A673 (cell line): ENCODE measurements at places on chromosomes 7 and 10.

- H3K36me3 ChIP-seq, result no peaks in the 10 kb centered on the region
- H3K4me1 ChIP-seq, result no peaks in the 10 kb centered on the region
- H3K27me3 ChIP-seq, result no peaks in the 10 kb centered on the region
Observed at GRCh38 chr7:53119514-53119941, 84.1 kb downstream of the POM121L12 start.

DNA sequence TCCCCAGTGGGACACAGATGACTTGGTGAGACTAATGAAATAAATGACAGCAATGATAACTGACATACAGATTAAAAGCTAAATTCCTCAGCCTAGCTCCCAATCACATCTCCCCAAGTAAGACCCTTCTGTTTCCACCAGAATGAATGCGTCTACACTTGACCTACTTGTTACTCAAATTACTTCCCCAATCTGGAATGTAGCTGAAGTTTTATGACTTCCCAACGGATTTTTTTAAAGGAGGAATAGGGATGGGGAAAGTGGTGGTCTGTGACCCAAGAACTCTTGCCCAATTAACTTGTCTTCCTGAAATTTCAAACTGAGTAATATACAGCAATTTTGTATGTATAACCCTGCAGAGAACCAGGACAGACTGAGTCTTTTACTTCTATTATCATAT is 9.1 kb downstream of the H2AZ2 start:
- H3K36me3 ChIP-seq, result peaks cover 54% of the 10 kb centered on the region
- H3K4me3 ChIP-seq, result no peak overlapping the region
- no peak overlapping the region for H3K27ac ChIP-seq

DNA sequence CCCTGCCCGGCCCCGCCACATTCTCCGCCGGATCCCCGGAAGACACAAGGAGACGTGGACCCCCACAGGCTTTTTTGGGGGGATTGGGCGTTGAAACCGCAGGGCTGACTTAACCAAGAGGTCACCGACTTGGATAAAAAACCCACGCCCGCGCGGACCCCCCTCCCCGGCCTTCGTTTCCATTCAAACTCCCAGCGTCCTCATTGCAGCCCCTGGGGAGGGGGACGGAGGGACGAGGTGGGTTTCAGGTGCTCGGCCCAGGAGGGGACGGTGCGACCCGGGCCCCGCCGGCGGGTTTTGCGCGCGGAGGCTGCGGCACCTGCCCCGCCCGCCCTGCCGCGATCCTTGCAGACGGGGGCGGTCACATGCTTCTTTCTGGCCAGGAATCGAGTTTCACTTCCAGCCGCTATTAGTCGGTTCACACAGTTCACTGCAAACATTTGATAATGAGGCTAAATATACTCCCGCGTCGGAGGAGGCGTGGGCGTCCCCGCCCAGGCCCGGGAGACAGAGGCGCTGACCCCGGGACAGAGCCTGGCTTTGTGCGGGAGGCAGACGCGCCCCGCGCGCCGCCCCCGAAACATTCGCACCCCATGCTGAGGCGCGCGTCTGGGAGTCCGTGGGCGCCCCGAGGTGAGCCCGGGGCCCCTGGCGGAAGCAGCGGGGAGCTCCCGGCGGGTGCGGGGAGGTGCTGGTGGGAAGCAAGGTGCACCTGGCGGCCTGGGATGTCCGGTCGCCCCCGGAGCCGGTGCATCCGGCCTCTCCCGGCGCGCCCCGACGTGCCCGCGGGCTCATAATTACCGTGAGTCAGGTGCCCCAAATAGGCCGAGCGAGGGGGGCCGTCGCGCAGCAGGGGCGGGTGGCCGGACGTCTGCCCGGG is 2.7 kb upstream of the PDGFA start:
- no peaks in the 10 kb centered on the region for H3K36me3 ChIP-seq
- H3K27me3 ChIP-seq, result peaks cover 63% of the 10 kb centered on the region
- peaks cover 20% of the 10 kb centered on the region for H3K4me1 ChIP-seq
- H3K27ac ChIP-seq, result no peak overlapping the region

DNA sequence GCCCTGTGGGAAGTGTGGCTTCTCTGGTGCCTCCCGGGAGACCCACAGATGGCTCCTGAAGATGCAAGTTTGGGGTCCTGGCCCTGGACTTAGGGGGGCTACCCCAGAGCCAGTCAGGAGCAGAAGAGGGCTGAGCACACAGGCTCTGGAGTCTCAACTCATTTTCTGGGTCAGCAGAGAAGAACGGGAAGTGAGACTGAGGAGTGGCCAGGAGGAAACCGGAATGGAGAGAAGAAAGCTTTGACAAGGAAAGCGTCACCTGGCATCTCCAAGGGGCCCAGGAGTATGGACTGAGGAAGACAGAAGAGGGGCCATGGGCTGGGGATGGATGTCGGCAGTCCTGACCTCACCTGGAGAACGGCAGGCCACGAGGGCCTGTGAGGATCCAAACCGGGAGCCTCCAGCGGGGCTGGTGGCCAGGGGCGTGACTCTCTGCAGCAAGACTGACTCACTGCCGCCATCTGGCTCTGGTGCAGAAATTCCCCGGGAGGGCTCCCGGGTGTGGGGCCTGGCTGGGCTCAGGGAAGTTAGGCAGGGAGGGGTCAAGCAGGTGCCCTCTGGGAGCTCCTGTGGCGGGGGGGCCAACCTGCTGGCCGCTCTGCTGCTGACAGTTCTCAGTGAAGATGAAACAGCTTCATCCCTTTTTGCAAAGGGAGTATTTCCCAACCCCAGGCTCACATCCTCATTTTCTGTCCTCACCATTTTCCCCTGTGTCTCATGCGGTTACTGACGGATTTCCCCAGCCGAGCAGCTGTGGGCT is 23.6 kb downstream of the DAGLB start:
- H3K27me3 ChIP-seq, result no peaks in the 10 kb centered on the region
- DNase-seq, result no peak
- H3K36me3 ChIP-seq, result peaks cover 17% of the 10 kb centered on the region

DNA sequence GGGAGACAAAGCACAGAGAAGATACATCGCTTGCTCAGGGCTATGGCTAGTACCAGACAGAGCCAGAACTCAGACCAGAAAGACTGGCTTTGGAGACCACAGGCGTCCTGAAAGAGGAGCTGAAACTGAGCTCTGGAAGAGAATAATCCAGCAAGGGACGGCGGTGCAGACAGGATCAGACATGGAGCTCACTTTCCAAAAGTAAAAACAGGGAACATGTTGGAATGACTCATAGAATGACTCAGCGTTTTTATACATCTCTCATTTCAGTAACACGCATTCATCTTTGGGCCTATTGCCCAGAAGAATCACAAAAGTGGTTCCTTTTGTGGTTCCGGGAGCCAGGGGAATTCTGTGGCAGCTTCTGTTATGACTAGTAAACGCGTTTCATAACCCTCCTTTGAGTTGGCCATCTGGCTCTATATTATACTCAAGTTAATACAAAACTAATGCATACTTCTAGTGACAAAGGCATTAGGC is 37.2 kb downstream of the PLEKHS1 start:
- DNase-seq, result peak; percentile 68
- no peaks in the 10 kb centered on the region for H3K27me3 ChIP-seq
- peak overlapping the region; percentile 41 for H3K27ac ChIP-seq

- no peaks in the 10 kb centered on the region for H3K27me3 ChIP-seq
- no peak overlapping the region for H3K4me3 ChIP-seq
- DNase-seq, result no peak
- no peak overlapping the region for H3K27ac ChIP-seq
- H3K4me1 ChIP-seq, result no peaks in the 10 kb centered on the region
- no peaks in the 10 kb centered on the region for H3K36me3 ChIP-seq
Observed at GRCh38 chr10:76051007-76051936, 619.8 kb downstream of the LRMDA start.

- no peaks in the 10 kb centered on the region for H3K36me3 ChIP-seq
- DNase-seq, result peak; percentile 83
- H3K27ac ChIP-seq, result peak overlapping the region; percentile 51
- no peak overlapping the region for H3K4me3 ChIP-seq
- no peaks in the 10 kb centered on the region for H3K27me3 ChIP-seq
- peaks cover 11% of the 10 kb centered on the region for H3K4me1 ChIP-seq
Observed at GRCh38 chr7:67738958-67739357, 742.3 kb downstream of the TYW1 start.

DNA sequence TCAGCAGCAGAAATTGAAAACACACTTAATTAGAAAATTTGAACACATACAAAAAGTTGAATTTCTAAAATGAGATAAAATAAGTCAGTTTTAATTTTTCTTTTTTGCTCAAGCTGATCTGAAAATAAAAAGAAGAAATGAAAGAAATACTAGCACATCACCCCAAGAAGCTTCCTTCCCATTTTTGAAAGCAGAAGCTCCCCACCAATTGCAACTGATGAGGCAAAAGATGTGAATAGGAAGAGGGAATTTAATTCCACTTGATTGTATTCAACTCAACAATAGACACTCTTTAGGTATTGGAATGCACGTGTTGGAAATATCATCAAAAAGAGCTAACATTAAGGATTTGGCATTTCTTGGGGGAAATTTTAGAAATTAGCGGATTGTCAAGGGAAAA is 175.8 kb downstream of the TRIL start:
- H3K36me3 ChIP-seq, result no peaks in the 10 kb centered on the region
- DNase-seq, result no peak
- H3K4me1 ChIP-seq, result peaks cover 4% of the 10 kb centered on the region
- no peak overlapping the region for H3K4me3 ChIP-seq

DNA sequence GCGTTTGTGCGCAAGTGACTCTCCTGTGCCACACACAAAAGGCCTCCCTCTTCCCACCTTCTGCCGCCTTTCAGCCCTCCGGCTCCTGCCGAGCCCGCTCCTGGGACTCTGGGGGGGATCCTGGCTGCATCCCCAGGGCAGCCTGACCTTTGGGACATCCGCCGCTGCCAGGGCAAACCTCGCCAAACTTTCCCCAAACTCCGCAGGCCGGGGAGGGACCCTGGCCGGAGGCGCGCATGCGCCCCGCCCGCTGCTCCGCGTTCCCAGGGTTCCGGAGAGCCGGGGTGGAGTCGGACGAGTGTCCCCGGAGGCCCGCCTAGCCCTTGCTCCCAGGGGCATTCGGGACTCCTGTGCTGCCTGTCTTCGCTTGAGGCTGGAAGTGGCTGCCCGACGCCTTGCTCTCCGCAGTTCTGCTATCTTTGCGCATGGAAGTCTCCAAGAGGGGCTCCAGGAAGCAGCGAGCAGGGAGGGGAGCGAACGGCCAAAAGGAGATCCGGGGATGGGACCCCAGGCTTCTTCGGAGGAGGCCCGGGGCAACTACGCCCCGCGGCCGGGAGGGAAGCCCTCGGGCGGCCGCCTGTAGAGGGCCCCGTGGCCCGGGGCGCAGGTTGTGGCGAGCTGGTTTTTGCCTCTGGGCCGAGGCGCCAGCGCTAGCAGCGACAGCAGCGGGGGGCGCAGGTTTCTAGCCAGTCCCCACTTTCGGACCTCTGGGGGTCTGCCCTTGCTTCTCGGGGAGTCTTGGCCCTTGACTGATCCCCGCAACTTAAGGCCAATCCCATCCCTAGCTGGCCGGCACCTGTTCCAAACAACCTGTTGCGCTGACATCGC is 7.0 kb downstream of the PTF1A start:
- H3K27me3 ChIP-seq, result peaks cover 100% of the 10 kb centered on the region
- no peak overlapping the region for H3K27ac ChIP-seq
- no peaks in the 10 kb centered on the region for H3K36me3 ChIP-seq

DNA sequence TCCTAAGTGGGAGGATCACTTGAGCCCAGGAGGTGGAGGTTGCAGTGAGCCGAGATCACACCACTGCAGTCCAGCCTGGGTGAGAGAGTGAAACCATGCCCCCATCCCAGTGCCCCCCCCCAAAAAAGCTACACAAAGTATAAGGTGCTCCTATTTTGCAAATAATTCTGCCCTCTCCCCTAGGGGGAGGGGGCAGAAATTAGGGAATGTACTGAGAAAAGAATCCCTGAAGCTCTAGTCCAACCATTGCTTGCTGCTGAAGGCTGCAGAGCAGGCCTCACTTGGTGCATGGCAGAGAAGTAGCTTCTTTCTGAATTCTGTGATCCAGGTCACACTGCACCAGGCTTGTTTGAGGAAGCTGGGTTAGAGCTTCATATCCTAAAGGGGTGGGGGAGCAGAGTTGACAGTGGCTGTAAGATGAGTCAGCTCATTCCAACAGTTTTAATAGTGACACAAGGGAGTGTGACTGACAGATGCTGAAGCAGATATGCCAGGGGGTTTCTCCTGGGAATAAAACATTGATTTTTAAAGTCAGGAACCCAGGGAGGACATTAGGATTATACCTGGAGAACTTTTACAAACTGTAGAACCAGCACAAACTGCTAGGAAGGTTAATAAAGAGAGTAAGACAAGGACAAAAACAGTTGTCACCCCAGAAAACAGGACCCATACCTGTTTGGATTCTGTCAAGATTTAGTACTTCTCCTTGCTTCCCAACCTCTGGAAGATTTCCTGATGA is 32.8 kb upstream of the STRIP2 start:
- no peaks in the 10 kb centered on the region for H3K36me3 ChIP-seq
- H3K4me1 ChIP-seq, result peaks cover 13% of the 10 kb centered on the region
- H3K4me3 ChIP-seq, result no peak overlapping the region
- peak; percentile 65 for DNase-seq
- H3K27me3 ChIP-seq, result no peaks in the 10 kb centered on the region
- peak overlapping the region; percentile 20 for H3K27ac ChIP-seq

- H3K4me3 ChIP-seq, result no peak overlapping the region
- no peaks in the 10 kb centered on the region for H3K27me3 ChIP-seq
- DNase-seq, result no peak
- no peaks in the 10 kb centered on the region for H3K4me1 ChIP-seq
- no peaks in the 10 kb centered on the region for H3K36me3 ChIP-seq
Observed at GRCh38 chr7:1697499-1698125, 27.5 kb downstream of the ELFN1 start.

- H3K4me1 ChIP-seq, result no peaks in the 10 kb centered on the region
- no peaks in the 10 kb centered on the region for H3K36me3 ChIP-seq
- DNase-seq, result no peak
- H3K27me3 ChIP-seq, result no peaks in the 10 kb centered on the region
Observed at GRCh38 chr10:98308669-98309365, 40.8 kb upstream of the LOXL4 start.

DNA sequence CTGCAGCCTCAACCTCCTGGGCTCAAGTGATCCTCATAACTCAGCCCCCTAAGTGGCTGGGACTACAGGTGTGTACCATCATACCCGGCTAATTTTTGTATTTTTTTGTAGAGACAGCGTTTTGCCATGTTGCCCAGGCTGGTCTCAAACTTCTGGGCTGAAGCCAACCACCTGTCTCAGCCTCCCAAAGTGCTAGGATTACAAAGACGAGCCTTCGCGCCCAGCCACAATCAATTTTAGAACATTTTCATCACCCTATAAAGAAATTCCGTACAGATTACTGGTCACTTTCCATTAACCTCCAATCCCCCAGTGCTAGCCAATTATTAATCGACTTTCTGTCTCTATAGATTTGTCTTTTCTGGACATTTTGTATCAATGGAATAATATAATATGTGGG is 32.3 kb upstream of the PALS2 start:
- H3K27me3 ChIP-seq, result no peaks in the 10 kb centered on the region
- no peak overlapping the region for H3K4me3 ChIP-seq
- no peak for DNase-seq
- no peak overlapping the region for H3K27ac ChIP-seq
